ENCODE measurements at places on chromosomes 11 and 22. TPM values are rescaled to one million over a fixed set of nuclear protein-coding genes. Genes with fewer than 3 reads are reported as not detected.

Gene LIF
- total RNA-seq, result 3.8 TPM

Gene HTR3A
- 0.27 TPM for total RNA-seq

Gene OR52A1
- total RNA-seq, result not detected

DNA sequence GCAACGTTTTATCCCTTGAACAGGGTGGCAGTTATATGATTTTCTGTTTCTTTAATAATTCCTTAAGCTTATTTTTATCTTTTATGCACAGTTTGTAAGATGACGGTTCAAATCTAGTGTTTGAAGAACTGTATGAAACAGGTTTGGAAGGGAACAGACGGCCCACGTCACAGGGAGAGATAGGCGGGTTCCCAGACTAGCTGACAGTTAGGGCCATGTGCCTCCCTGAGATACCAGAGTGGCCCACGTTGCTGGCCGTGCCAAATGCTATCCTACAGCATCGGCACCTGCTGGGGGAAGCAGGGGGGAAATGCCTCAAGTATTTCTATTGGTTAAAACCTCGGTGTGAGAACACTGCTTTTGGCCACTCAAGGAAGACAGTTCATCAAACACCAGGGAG is 50.2 kb upstream of the BID start:
- no peak for DNase-seq

- DNase-seq, result no peak
Measured at GRCh38 chr11:76282811-76283595, 76.7 kb upstream of the WNT11 start.

- DNase-seq, result no peak
Measured at GRCh38 chr11:75777461-75778110, 9.0 kb downstream of the DGAT2 start.

DNA sequence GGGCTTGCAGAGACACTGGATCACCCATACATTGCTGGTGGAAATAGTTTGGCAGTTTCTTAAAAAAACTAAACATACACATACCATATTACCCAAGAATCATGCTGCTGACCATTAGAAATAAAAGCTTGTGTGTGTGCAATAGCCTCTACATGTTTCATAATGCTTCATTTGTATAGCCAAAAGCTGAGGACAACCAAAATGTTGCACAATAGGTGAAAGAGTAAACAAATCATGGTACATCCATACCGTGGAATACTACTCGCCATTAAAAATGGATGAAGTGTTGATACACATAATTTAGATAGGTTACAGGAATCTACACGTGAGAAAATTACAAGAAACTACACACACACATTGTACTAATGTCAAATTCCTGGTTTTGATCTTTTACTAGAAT is 6.5 kb downstream of the KBTBD3 start:
- no peak for DNase-seq
